Pulmonary artery endothelial cell (primary cell): ENCODE measurements at places on chromosomes 4 and X. TPM values are rescaled to one million over a fixed set of nuclear protein-coding genes. Genes with fewer than 3 reads are reported as not detected.

Gene TCEAL5
- total RNA-seq: not detected in 2 replicates

Gene PHEX
- total RNA-seq: 0.56 and 1.1 TPM in 2 replicates

Gene ASMT
- total RNA-seq: not detected in 2 replicates

Gene MAOB
- not detected in 2 replicates for total RNA-seq

Gene ATP1B4
- not detected in 2 replicates for total RNA-seq

Gene CXCL1
- total RNA-seq: 53.3 and 90.8 TPM in 2 replicates

Gene TBC1D8B
- 4.7 and 5.3 TPM in 2 replicates for total RNA-seq

Gene NEK1
- total RNA-seq: 5.2 and 6.8 TPM in 2 replicates

Gene COX7B2
- not detected in 2 replicates for total RNA-seq

Gene TCEAL4
- 43.3 and 50.0 TPM in 2 replicates for total RNA-seq

Gene C4orf50
- total RNA-seq: not detected in 2 replicates

Gene PITX2
- 0.26 TPM in 1 of 2 replicates, not detected in the other for total RNA-seq

Gene CXCL6
- total RNA-seq: 3.0 and 18.3 TPM in 2 replicates

Gene NAA11
- not detected in 2 replicates for total RNA-seq

Gene SPANXN4
- total RNA-seq: not detected in 2 replicates

Gene WFS1
- total RNA-seq: 18.9 and 21.4 TPM in 2 replicates

Gene MTTP
- total RNA-seq: under 0.01 TPM in 1 of 2 replicates, not detected in the other

Gene TREX2
- 0.73 and 1.0 TPM in 2 replicates for total RNA-seq

Gene ZNF711
- total RNA-seq: 3.6 and 5.3 TPM in 2 replicates

Gene ZDHHC15
- total RNA-seq: 0.13 and 0.14 TPM in 2 replicates

Gene FAM149A
- 0.28 and 0.40 TPM in 2 replicates for total RNA-seq

Gene TMEM128
- 13.6 and 20.8 TPM in 2 replicates for total RNA-seq

Gene OPRPN
- not detected in 2 replicates for total RNA-seq

Gene ZCCHC12
- 0.07 TPM in 1 of 2 replicates, not detected in the other for total RNA-seq

Gene PPID
- 21.8 and 41.9 TPM in 2 replicates for total RNA-seq

Gene HPGDS
- not detected in 2 replicates for total RNA-seq

Gene RASL11B
- 0.11 TPM in 1 of 2 replicates, not detected in the other for total RNA-seq

Gene TEX11
- not detected in 2 replicates for total RNA-seq

Gene RAB28
- total RNA-seq: 12.7 and 14.0 TPM in 2 replicates

Gene TRIML2
- 0.07 TPM in 1 of 2 replicates, not detected in the other for total RNA-seq

Gene CRLF2
- not detected in 2 replicates for total RNA-seq

Gene CSAG1
- not detected in 2 replicates for total RNA-seq

Gene RTL9
- total RNA-seq: not detected in 2 replicates

Gene CXCL8
- total RNA-seq: 311 and 535 TPM in 2 replicates

Gene SRPX2
- 73.3 and 159 TPM in 2 replicates for total RNA-seq

Gene SLITRK4
- total RNA-seq: 1.6 and 1.7 TPM in 2 replicates

Gene DMRTC1
- total RNA-seq: not detected in 2 replicates

Gene CYTL1
- 34.6 and 81.9 TPM in 2 replicates for total RNA-seq

Gene TLL1
- total RNA-seq: 1.2 and 2.2 TPM in 2 replicates

Gene SOX3
- total RNA-seq: not detected in 2 replicates

Gene MAGEA4
- total RNA-seq: not detected in 2 replicates

Gene MAB21L2
- total RNA-seq: 0.32 and 0.66 TPM in 2 replicates

Gene EXOSC9
- 42.9 and 43.9 TPM in 2 replicates for total RNA-seq

Gene HTR2C
- total RNA-seq: not detected in 2 replicates

Gene CDKN2AIP
- 15.2 and 19.5 TPM in 2 replicates for total RNA-seq

Gene USO1
- total RNA-seq: 77.6 and 93.6 TPM in 2 replicates

Gene VCX2
- not detected in 2 replicates for total RNA-seq

Gene TECRL
- total RNA-seq: not detected in 2 replicates

Gene DHRSX
- total RNA-seq: 18.3 and 23.7 TPM in 2 replicates

Gene TSPAN5
- 46.7 and 48.3 TPM in 2 replicates for total RNA-seq

Gene COL25A1
- 0.14 and 4.0 TPM in 2 replicates for total RNA-seq
